H9 (cell line): ENCODE measurements at places on chromosomes 12 and 14. TPM values are rescaled to one million over a fixed set of nuclear protein-coding genes. Genes with fewer than 3 reads are reported as not detected.

GRCh38 chr12:49019443-49020324, 1.1 kb upstream of the PRKAG1 start:
- H3K4me3 ChIP-seq: peak overlapping the region; percentile 93
- no peaks in the 10 kb centered on the region; the same call in 1 of the 2 replicates for H3K27me3 ChIP-seq
- peaks cover 35% of the 10 kb centered on the region for H3K36me3 ChIP-seq
- H3K4me1 ChIP-seq: no peaks in the 10 kb centered on the region
- no peak overlapping the region for H3K27ac ChIP-seq

DNA sequence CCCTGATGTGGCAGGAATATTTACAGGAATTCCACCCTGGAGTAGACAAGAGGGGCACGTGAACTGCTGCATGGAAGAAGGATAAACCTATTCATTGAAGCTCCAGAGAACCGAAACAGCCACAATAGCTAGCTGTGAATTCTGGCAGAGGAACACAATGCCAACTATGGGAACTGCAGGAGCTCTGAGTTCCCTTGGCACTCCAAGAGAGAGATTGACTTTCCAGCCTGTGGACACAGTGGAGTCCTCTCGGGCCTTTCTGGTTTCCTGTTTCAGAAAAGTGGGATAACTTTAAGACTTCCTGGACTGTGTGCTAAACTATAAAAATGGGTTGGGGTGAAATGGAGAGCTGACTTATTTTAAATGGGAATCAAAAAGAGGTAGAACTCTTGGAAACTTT, 11.9 kb downstream of the CACNA2D4 start:
- H3K4me1 ChIP-seq: no peaks in the 10 kb centered on the region
- no peaks in the 10 kb centered on the region for H3K27me3 ChIP-seq
- DNase-seq: no peak
- no peak overlapping the region for H3K4me3 ChIP-seq
- H3K36me3 ChIP-seq: peaks cover 3% of the 10 kb centered on the region; the same call in 2 of the 3 replicates
- H3K27ac ChIP-seq: no peak overlapping the region

KRT71 gene
- not detected in 2 replicates for total RNA-seq

MYH6 gene
- 0.07 and 0.13 TPM in 2 replicates for total RNA-seq

GRCh38 chr14:80664576-80664975, 277.0 kb downstream of the CEP128 start:
- no peaks in the 10 kb centered on the region for H3K4me1 ChIP-seq
- H3K27me3 ChIP-seq: no peaks in the 10 kb centered on the region
- H3K4me3 ChIP-seq: no peak overlapping the region
- no peak overlapping the region for H3K27ac ChIP-seq

DGLUCY gene
- 24.8 and 29.6 TPM in 2 replicates for total RNA-seq

DNA sequence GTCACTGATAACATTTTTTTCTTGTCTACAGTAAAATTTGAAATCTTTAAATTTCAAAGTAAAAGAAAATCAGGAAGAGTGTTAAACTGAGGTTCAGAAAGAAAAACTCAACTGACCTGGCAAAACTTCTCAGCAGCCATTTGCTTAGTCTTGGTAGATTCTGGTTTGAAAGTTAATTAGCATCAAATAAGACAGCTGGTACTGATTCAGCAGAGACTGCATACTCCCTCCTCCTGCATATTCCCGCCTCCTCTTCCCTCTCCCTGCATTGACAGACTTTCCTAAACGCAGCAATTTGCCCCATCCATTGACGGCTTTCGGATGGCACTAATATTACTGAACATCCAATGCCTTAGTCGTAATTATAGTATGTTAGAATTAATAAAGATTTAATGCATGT, 520.8 kb downstream of the FLRT2 start:
- no peak overlapping the region for H3K27ac ChIP-seq
- H3K27me3 ChIP-seq: no peaks in the 10 kb centered on the region
- no peak for DNase-seq
- H3K4me1 ChIP-seq: peaks cover 2% of the 10 kb centered on the region; the same call in 1 of the 2 replicates
- H3K36me3 ChIP-seq: peaks cover 2% of the 10 kb centered on the region; the same call in 1 of the 2 replicates
- H3K4me3 ChIP-seq: no peak overlapping the region

TPH2 gene
- 0.66 and 0.83 TPM in 2 replicates for total RNA-seq

- peaks cover 4% of the 10 kb centered on the region; the same call in 2 of the 3 replicates for H3K36me3 ChIP-seq
- H3K4me3 ChIP-seq: peak within 1 kb of the TSS; percentile 91
- H3K27ac ChIP-seq: no peak within 1 kb of the TSS
- DNase-seq: no peak
- H3K27me3 ChIP-seq: no peaks in the 10 kb centered on the region; the same call in 1 of the 2 replicates
These were observed at the start of gene DCAF5 for GRCh38 chr14:69152902-69153151. Gene DCAF5, minus strand, starts transcription at chr14:69153119. Its CDS starts 141 bp downstream, at chr14:69152978.

CCDC184 gene
- 0.11 and 0.13 TPM in 2 replicates for total RNA-seq
